Stimulated activated CD4-positive, alpha-beta T cell treated with anti-CD3 and anti-CD28 coated beads, Interleukin-1b, Interleukin-23, amount 100 ng/mL, for 1 hour (primary cell): ENCODE measurements at places on chromosomes 6 and 20.

DNA sequence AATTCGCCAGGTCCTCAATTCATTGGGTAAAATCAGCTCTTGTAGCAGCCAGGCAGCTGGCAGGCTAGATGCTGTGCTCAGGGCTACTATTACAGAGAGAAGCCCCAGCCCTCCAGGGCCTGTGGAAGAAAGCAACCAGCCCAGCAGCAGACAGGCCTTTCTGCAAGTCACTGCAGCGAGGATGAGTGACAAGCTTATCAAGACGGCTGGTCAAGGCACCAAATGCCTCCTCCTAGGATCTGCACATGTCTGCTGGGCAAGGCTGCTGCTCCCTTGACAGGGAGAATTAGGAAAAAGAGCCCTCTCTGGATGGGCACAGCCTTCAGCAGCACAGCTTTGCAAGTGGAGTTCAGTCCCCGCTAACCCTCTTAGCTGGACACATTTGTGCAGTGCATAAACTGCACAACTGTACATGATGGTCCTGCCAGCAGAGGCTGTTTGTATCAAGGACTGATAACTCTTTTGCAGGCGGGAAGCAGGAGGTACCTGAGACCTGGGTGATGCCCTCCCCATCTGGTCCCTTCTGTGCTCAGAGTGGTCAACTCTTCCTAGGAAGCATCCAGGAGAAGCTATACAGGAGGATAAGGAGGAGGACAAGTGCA, 89.9 kb downstream of the CDC5L start:
- no peak for DNase-seq

GRCh38 chr6:136761227-136761922, 30.9 kb downstream of the MAP3K5 start:
- no peak for DNase-seq

- DNase-seq, result no peak
Measured at GRCh38 chr6:17469006-17469832, 75.8 kb downstream of the CAP2 start.

DNA sequence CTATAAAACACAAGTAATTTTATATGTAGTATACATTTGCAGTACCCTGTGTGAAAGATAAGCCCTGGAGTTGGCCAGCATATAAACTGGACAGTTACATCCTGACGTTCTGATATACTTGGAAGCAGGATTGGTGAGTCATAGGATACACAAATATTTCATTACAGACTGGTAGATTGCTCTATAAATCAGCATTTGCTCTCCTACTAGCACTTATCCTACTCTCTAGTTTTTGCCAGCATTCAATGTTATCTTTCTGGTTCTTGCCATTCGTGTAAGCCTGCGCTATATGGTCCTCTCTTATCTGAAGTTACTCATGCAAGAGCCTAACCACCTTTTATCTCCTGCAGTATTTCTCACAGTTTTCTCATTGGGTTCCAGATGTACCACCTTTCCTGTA, 680.2 kb upstream of the MMS22L start:
- DNase-seq, result no peak

GRCh38 chr6:158799051-158799792, 19.9 kb downstream of the EZR start:
- DNase-seq, result no peak

GRCh38 chr6:1103021-1103420, 208.9 kb upstream of the FOXQ1 start:
- no peak for DNase-seq

DNA sequence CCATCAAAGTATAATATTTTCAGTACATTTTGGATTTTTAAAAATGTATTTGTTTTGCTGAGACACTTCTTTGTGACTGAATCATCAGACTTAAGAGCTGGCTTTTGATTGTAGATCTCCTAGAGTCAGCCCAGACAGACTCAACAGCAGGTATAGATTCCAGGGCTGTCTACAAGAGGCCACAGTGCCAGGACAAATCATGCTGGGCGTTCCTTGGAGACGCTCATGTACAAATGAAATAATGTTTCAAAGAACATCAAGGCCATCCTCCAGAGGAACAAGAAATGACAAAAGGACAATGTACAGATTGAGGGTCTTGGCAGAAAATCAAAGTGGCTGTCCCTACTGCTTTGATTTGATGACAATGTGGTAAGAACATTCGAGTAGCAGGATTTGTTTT, 369.3 kb downstream of the GRIK2 start:
- DNase-seq, result no peak

DNA sequence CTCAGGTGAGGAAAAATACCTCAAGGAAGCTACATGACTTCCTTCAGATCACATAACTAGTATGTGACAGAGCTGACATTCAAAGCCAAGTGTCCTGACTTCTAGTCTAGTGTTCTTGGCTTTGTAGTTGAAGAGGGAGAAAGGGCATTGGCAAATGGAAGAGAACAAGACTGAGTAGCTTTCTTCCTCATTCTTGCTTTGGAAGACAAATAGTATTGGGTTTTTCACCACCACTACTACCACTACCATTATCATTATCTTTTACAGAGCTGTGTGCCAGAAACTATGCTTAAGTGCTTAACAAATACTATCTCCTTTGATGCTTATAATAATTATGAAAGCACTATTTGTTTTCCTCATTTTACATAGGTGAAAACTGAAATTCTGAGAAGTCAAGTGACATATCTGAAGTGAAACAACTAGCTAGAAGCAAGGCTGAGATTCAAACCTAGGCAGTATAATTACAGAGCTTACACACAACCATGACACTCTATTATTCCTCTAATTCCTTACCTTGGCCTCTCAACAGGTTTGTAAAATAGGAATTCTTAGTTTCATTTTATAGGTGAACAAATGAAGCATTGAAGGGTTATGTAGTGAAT, 6.8 kb downstream of the ACSS2 start:
- no peak for DNase-seq

DNA sequence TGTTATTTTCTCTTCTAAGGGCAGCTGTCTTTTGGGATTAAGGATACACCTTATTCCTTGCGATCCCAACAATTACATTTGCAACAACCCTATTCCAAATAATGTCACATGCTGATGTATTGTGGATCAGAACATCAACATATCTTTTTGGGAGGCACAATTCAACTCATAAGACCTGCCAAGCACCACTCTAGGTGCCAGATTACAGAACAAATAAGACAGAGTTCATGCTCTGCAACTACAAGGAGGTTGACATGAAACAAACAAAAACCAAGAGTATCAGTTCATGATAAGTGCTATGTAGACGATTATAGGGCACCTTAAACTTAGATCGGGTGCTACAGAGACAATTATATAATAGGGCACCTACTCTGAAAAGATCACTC, 203.2 kb upstream of the SGK1 start:
- no peak for DNase-seq

DNA sequence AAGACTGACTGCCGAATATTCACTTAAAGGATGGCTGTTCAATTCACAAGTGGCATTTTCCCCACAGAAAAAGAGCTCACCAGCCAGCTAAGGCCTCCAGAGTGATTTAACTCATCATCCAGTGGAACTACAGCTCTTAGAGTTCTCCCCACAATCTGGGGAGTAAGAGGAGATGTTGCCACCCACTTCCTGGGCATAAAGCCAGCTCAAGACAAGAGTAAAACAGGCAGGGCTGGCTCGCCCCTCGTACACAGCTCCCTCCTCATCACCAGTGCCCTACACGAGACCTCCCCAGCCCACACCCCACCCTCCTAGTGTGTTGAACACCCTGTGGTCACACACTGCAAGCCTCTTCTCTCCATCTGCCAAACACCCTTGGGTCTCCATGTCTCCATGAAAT, 47.2 kb upstream of the IPCEF1 start:
- no peak for DNase-seq

- DNase-seq, result no peak
Measured at GRCh38 chr6:139536751-139537617, 162.5 kb upstream of the CITED2 start.

- no peak for DNase-seq
Measured at GRCh38 chr6:6678811-6679210, 90.3 kb downstream of the LY86 start.

DNA sequence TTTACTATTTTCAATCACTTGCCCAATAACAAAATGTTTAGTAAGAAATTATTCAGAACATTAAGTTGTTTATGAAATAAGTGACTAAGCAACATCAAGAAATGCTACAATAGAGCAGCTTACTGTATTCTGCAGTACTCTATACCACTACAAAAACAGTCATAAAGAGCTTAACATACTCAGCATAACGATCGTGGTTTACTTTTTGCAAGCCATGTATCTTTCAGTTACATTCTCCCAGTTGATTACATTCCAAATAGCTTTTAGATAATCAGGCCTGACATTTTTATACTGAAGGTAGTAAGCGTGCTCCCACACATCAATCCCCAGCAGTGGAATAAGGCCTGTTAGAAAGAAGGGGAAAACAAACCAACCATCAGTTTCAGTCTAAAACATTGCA, 10.7 kb downstream of the SOD2 start:
- no peak for DNase-seq

DNA sequence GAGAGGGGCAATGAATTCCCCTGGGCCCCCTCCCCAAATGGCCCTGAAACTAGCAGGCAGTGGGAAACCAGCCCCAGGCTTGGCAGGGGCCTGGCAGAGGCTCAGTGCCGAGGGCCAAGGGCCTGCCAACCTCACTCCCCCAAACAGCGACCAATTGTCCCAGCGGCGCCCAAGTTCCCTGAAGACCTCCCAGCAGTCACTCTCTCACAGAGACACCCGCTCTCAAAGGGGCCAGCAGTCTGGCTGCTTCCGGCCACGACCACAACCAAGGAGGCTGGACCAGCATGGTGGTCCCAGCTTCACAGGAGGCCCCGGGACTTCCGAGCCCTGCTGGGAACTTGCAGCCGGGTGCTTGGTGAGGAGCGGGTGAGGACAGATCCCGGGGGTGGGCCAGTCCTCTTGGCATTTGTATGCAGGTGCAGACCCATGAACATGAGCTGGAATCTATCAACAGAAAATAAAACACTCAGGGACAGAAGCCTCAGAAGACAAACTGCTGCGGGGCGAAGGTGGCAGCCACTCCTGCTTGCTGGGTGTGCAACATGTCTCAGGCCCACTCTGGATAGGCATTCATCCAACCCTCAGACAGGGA, 17.5 kb upstream of the SIRPA start:
- DNase-seq, result no peak

DNA sequence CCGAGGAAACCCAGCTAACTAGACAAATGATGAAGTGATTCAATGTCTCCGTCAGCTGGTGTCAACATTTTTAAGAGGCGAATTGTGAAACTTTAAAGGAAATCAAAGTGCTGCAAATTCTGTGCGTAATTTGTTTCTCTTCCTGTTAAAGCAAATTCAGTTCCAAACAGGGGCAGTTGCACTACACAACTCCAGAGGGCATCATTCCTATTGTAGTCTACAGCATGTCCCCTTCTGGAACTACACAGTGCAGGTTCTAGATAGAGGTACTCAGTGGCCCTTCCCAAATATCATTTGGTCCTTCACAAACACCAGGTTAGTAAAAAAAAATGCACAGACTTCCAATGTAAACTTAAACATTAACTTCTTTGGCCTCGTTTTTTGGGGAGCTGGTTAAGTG, 38.3 kb upstream of the SMLR1 start:
- DNase-seq, result no peak

DNA sequence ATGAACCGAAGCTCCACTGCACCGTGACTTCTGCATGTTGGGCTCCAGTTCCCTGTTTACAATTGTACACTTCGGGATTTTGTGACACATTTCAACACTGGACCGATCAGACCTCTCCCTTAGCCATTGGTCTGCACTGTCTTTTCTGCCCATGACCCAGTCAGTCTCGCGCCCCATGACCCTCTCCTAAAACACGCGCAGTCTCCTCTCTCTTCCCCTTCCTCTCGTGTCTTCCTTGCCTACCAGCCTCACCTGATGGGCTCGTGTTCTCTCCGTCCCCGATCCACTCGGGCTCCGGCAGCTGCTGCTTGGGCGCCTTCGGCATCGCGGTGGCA, 535 bp upstream of the ABCF1 start:
- no peak for DNase-seq

DNA sequence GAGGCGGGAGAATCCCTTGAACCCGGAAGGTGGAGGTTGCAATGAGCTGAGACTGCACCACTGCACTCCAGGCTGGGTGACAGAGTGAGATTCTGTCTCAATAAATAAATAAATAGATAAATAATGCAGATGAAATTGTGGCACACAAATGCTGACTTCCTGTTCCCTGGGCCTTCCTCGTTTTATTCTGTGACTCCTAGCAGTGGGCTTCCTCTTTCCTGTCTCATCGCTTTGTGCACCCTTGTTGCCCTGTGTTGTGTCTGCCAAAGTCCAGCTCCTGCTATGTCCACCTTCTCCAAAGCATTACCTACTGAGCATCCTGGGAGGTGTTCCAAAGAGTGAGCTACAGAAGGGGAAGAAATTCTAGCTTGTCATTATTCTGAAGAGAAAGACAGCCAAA, 100.2 kb upstream of the TIAM2 start:
- no peak for DNase-seq

DNA sequence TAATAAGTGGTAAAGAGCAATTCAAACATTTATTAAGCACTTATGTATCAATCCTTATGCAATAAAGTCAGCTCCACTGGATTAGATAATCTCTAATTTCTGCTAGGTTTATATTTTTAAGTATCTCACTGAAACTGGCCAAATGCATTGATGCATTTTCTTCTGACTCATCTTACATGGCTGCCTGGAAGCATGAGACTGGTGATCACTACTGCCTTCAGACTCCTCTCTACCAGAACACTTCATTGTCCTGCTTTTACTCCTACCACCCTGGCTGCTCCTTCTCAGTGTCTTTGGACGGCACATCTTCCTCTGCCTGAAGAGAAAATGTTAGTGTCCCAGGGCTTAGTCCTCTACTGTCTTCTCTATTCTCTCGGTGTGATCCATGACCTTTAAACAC, 7.4 kb downstream of the CEP85L start:
- DNase-seq, result no peak

GRCh38 chr6:115360602-115361325, 699.9 kb downstream of the FRK start:
- no peak for DNase-seq

GRCh38 chr20:59145247-59145923, 18.2 kb upstream of the ZNF831 start:
- no peak for DNase-seq

GRCh38 chr6:101230866-101231265, 162.6 kb upstream of the GRIK2 start:
- no peak for DNase-seq

DNA sequence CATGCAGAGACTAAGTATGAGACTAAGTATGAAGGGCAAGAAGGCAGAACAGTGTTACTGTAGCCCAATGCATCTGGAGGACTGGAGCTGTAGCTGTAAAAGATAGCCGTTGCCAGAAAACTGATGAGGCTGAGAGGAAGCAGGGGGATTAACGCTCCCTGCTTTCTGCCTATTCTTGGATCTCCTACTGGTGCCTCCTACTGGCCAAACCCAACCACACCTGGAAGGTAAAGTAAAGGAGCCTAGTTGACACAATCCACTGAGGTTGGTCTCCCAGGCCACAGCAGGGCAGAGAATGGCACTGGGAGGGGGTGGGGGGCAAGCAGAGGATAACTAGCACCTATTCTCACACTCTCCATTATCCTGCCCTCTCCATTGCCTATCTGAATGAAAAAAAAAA, 105.0 kb upstream of the MRPS10 start:
- no peak for DNase-seq

- no peak for DNase-seq
Measured at GRCh38 chr20:51995551-51995951, 193.2 kb upstream of the SALL4 start.

- DNase-seq, result no peak
Measured at GRCh38 chr6:166554316-166554715, 32.2 kb downstream of the RAMACL start.

- DNase-seq, result no peak
Measured at GRCh38 chr6:130322673-130323268, 43.0 kb upstream of the TMEM200A start.
